ENCODE measurements at places on chromosomes 16 and 17. TPM values are rescaled to one million over a fixed set of nuclear protein-coding genes. Genes with fewer than 3 reads are reported as not detected.

- no peak for DNase-seq
These were observed 10.9 kb downstream of the CACNB1 start for GRCh38 chr17:39186481-39187002.

- DNase-seq, result no peak
These were observed 2.8 kb upstream of the IL21R start for GRCh38 chr16:27398894-27399853.

Gene CHD9NB
- 0.17 TPM for total RNA-seq

DNA sequence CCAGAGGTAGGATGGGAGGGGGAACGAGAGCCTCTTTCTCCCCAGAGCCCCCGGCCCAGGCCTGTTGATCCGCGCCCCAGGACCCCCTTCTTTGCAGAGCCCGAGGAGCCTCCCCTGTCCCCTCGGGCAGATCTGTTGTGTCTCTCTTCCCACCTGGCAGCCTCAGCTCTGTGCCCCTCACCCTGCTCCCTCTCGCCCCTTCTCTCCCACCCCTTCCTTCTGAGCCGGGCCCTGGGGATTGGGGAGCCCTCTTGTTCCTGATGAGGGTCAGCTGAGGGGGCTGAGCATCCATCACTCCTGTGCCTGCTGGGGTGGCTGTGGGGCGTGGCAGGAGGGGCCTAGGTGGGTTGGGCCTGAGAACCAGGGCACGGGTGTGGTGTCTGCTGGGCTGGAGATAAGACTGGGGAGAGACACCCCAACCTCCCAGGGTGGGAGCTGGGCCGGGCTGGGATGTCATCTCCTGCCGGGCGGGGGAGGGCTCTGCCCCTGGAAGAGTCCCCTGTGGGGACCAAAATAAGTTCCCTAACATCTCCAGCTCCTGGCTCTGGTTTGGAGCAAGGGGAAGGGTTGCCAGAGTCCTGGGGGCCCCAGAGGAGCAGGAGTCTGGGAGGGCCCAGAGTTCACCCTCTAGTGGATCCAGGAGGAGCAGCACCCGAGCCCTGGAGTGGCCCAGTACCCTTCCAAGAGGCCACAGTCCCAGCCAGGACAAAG is 65.4 kb downstream of the MRC2 start:
- no peak for DNase-seq

Gene MIF4GD
- total RNA-seq, result 6.7 TPM

Gene PLCG2
- total RNA-seq, result 1.8 TPM

Gene KRTAP1-5
- total RNA-seq, result not detected

DNA sequence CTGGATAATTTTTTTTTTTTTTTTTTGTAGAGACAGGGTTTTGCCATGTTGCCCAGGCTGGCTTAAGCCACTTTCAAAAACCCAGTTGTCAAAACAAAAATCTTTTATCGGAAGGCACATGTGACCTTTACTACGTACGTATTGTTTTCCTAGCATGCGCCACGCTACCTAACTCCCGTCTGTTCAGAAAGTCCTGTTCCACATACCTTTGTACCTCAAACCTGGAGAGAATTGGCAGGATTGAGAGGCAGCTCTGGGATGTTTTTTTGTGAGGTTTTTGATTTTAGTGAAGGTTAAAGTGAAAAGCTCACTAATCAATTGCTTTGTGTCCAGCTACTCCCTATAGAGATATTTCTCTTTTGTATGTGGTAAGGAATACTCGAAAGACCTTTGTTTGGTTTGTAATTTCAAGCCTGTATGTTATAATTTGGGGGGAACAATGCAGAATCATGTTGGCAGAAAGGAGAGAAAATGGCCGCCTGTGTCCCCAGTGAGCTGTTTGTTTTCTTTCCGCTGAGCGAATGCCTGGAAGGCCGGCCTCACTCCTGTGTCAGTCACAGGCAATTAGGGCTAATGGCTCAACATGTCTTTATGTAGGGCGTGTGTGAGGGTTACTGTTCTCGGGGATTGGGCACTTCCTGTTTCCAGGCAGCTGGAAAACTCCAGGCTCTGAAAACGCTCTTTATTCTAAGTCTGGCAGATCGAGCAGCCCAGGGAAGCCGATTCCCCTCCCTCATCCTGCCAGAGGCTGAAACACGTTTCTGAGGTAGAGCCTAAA is 60.8 kb upstream of the CLEC18A start:
- peak; percentile 48 for DNase-seq

Gene UNC45B
- not detected for total RNA-seq

Gene HBM
- total RNA-seq, result not detected

- DNase-seq, result no peak
These were observed 51.3 kb downstream of the PIMREG start for GRCh38 chr17:6495450-6496115.

DNA sequence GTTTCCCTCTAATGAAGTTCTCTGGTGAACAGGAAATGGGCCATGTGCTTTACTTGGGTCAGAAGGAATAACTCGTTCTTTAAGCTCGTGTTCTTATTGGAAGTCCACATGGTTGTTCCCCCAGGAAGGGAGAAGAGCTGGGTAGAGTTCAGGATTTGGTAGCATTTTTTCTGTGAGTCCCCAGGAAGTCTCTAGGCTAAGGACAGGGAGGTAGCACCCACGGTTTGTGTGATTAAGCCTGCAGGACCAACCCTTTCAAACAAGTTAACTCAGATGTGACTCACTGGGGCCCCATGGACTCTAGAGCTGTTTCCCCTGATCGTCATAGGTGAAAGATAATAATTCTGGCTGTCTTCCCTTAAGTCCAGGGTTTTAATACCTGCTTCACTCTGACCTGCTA is 16.4 kb downstream of the SAP30BP start:
- DNase-seq, result peak; percentile 89

GRCh38 chr16:5321930-5322329 is 224.3 kb upstream of the EEF2KMT start:
- no peak for DNase-seq

Gene BBS2
- total RNA-seq, result 33.0 TPM

GRCh38 chr16:5056352-5056751 is 9.4 kb downstream of the C16orf89 start:
- peak; percentile 45 for DNase-seq

DNA sequence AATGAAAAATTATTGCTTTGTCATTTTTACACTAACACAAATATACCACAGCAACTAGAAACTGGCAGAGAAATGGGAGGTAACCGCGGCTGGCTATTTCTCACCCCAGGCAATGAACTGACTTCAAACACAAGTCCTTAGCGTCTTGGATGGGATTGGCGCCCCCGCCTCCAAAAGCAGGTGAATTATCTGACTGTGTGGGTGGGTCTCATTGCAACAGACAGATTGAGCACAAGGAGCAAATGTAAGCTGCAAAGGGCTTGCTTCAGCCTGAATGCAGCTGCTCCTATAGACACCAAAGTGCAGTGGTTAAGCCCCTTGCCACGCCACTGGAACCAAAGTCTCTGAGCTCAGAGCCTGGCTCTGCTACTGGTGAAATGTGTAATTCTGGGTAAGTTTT is 225.0 kb downstream of the XYLT1 start:
- DNase-seq, result no peak

DNA sequence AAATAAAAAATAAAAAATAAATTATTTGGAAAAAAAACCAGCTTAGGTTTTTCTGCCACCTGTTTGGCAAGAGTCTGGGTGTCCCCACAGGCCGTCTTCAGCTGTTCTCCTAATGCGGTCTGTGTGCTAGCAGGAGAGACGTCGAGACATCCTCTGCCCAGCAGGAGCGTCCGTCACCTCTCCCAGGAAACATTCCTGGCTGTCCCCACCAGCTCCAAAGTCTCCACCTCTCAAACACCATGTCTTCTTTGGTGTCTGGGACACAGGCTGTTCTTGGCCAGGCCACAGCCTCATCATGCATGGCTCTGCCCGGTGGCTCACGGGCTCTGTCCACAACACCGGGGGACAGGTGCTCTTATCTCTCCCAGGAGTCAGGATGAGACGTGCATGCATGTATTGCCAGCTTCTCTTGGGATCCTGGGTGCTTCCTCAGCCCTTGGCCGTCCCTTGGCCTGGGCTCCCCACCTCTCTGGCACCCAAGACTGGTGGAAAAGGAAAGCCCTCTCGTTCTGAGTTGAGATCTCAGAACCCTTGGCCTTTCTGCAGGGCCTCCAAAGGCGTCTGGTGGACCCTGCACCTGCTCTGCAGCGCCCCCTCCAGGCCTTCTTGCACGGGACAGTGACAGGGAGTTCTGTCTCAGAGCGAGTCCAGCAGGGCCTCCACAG is 84.9 kb upstream of the CBX4 start:
- peak; percentile 41 for DNase-seq

DNA sequence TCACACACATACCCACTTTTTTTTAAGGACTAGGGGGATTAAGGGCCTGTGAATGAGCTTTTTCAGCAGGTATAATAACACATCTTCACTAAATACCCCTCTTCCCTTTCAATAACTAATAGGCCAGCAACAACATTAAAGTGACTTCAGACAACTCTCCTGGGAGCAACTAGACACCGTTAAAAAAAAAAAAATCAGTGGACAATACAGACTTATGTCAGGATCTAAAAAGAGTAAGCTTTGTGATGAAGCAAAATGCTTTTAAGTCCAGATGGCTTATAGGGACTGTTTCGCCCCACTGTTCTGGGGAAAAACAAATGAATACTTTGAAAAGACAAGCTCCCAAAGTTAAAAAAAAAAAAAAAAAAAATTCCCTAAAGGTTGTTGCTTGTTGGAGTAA is 29.0 kb downstream of the SPAG9 start:
- no peak for DNase-seq

Gene ENKD1
- total RNA-seq, result 19.9 TPM

Gene ABCC12
- total RNA-seq, result not detected

DNA sequence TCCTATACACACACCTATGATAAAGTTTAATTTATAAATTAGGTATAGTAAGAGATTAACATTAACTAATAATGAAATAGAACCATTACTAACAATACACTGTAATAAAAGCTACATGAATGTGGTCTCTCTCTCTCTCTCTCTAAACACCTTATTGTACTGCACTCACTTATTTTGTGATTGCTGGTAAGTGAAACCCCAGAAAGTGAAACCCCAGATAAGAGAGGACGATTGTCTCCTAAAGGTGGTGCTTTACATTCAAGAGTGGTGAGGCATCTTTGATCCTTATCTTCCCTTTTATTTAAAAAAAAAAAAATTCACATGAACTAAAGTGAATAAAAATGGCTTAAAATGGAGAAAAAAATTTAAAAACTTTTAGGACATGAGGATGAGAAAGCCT is 80.1 kb upstream of the TRAP1 start:
- no peak for DNase-seq

GRCh38 chr17:17348872-17349723 is 45.9 kb downstream of the NT5M start:
- no peak for DNase-seq

DNA sequence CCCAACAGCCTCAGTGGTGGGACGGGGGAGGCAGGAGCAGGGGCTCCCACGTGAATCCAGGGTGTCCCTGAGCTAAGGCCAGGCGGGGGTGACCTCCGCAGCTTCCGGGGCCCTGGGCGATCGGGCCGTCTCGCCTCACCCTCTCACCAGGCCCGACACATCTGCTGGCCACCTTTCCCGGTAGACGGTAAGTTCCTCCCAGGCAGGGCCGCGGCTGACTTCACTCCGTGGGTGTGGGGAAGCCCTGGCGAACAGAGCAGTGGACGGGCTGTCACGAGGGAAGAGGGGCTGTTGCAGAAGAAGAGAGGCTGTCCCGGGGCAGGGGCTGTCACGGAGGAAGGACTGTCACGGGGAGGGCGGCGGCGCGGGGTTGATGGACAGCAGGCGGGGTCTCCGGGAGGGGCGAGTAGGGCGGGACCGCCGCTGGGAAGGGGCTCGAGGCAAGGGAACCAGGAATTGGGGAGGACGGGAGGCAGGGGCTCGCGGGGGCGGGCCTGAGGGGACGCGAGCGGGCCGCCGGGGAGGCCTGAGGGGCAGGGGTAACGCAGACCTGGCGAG is 498 bp downstream of the PKMYT1 start:
- no peak for DNase-seq

DNA sequence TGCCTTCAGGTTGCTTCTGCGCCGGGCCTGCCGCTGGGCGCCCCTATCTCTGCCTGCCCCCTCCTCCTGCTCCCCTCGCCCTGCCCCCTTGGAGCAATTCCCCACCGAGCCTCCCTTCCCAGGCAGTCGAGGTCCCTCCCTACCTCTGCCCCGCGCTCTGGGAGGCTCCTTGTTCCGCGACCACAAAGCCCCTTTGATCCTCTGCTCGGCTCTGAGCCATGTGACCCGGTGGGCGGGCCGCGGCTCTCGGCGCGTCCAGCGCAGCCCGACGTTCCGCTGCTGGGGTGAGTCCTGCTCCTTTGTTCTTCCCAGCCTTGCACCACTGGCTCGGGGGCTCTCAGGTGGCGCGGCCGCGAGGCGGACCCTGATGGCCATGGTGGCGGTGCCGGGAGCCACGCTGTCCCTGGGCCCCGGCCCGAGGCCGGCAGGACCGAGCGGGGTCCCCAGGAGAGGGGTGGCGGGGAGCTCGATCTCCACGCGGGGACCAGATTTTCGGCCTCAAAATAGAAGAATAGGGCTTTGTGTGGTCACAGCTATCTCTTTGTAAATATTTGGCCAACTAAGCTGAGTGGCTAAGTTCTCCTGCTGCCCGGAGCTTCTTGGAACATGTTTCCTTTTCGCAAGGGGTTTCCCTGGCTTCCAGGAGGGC is 310.6 kb downstream of the SEC14L1 start:
- peak; percentile 92 for DNase-seq

- peak; percentile 50 for DNase-seq
These were observed 165.7 kb downstream of the CMIP start for GRCh38 chr16:81610144-81610842.

- no peak for DNase-seq
These were observed 4.6 kb upstream of the ETV4 start for GRCh38 chr17:43550754-43551153.

Gene AP1G1
- 32.0 TPM for total RNA-seq

Gene TMEM235
- total RNA-seq, result not detected

Gene GAST
- total RNA-seq, result not detected

- no peak for DNase-seq
These were observed 70.1 kb upstream of the ARL4D start for GRCh38 chr17:43328650-43329049.

- DNase-seq, result peak; percentile 25
These were observed 10.6 kb upstream of the NUP85 start for GRCh38 chr17:75194879-75195278.

DNA sequence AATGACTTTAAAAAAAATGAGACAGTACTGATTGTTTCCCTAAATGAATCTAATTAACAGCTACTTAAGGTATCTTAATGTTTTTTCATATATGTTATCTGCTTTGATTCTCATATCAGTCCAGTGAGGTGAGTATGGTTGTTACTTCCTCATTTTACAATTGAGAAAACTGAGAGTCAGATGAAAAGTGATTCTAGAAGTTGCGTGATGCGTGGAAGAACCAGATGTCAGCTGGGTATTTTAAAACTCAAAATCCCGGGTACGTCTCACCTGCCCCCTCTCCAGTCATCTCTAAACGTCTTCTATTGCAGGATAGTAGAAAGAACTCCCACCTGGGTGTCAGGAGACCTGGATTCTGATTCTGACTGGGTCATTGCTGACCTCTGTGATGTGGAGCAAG is 89.2 kb downstream of the MAP2K6 start:
- DNase-seq, result no peak

Gene DBF4B
- 12.6 TPM for total RNA-seq

- no peak for DNase-seq
These were observed 63.3 kb downstream of the USP32 start for GRCh38 chr17:60328679-60329078.

- no peak for DNase-seq
These were observed 1836.4 kb downstream of the TP53TG3F start for GRCh38 chr16:35295856-35296255.
